ENCODE measurements at places on chromosomes 7 and 10.

DNA sequence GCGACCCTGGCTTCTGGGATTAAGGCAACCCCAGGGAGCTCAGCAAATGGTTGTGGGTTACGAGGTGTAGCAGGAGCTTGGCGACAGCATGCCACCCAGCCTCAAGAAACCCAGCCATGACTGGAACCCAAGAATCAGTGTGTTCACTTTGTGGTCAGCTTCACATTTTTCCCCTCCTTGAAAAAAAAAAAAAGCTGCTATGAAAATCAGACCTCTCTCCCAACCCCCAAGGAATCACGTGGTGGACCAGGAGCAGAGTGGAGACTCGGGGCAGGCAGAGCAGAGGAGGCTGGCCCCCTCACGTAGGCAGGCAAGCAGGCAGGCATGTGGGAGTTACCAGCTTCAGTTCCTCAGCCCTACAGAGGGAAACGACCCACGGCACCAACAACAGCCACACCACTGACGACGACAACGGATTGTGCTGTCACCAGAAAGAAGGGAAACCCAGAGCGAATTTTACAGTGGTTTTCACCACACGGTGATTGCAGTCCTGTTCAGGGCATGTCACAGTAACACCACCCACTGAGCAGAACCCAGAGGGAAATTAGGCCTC is 203.4 kb downstream of the SLC25A13 start:
- no peak for DNase-seq

DNA sequence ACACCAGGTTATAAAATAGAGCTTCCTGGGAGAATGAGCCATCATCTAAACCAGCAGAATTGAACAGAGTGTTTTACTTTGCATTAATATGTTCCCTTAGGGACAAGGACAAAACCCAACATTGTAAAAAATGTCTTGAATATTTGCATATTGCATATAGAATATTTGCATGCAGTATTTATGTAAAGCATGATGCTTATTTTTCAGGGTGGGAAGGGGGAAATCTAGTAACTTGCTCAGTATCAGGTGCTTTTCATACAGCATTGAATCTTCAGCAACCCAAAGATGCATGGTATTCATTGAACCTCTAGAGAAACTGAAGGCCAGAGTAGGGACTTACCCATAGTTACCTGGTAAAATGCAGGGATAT is 409.2 kb upstream of the ZMIZ1 start:
- no peak for DNase-seq

GRCh38 chr10:73889014-73889413 is 14.7 kb upstream of the CAMK2G start:
- peak; percentile 62 for DNase-seq

- peak; percentile 53 for DNase-seq
Measured at GRCh38 chr10:26781797-26782196, 79.0 kb downstream of the ABI1 start.

DNA sequence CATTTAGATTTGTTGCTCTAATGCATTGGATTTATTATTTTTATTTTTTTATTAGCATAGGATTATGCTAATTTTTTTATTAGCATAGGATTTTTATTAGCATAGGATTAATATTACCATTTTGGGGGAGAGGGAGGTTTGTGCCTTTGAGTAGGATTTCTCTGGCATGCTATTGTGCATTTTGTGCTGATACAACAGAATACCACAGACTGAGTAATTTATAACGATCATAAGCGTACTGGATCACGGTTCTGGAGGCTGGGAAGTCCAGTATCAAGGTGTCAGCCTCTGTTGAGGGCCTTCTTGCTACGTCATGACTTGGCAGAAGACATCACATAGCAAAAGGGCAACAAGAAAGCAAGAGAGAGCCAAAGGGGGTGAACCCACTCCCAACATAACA is 187.5 kb downstream of the XPNPEP1 start:
- no peak for DNase-seq

DNA sequence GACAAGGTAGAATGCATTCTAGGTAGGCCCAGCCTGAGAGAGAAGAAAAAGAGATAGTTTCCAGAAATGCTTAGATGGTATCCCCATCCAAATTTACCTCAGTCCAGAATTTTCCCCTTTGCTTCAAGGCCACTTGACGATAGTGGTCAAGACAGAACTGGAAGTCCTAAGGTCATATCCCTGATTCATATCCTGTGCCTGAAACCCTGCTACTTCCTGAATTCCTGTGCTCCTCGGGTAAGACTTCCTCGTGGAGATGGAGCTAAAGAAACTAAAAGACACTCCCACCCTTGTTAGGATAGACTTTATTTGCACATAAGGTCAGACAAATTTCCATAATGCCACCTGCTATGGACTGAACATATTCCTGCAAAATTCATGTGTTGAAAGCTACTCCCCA is 175.9 kb downstream of the EVX1 start:
- no peak for DNase-seq

DNA sequence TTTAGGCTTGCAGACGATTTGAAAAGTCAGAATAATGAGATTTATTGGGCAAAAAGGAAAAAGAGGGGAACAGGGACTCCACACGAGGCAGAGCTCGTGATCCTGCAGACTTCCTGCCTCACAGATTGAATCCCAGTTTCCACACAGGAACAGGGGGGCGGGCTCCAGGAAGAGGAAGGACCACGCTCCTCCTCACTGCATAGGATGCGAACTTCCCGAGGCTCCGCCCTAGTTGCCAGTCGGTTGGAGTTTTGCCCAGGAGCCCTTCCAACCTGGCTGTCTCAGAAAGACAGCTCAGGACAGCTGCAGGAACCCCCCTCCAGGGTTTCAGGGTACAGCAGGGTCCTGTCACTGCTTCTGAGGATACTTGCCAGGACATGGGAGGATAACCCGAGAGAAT is 488.3 kb upstream of the ADARB2 start:
- no peak for DNase-seq

- no peak for DNase-seq
Measured at GRCh38 chr7:98209166-98209920, 1.9 kb upstream of the BHLHA15 start.

DNA sequence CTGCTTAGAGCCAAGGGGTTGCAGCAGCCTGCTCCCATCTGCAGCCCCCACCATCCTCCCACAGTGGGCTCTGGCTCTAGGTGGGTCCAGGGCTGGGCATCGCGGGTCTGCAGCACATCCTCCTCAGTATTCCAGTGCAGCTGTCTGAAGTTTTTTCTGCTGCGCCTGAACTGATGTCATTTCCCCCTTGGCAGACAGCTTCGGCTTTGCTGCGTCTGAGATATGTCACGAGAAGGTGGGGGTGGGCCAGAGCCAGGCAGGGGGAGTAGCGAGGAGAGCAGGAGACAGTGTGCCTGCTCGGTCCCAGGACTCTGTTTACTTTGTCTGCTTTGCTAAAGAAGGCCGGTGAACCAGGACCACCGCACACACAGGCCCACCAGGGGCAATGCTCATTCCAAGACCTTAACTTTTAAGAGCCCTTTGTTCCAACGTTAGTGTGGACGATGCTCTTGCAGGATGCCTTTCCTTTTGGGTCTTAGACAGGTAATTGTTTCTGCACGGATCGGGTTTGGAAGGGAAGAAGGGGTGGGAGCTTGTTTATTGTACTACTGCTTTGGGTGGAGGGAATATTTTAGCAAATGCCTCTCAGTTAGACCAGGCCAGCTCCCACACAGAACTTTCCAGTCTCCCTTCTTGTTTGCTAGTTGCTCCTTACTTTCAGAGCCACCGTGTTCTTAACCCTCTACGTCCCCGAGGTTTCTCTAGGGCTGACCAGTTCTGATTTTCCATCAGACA is 32.4 kb downstream of the WBP1L start:
- DNase-seq = peak; percentile 12

DNA sequence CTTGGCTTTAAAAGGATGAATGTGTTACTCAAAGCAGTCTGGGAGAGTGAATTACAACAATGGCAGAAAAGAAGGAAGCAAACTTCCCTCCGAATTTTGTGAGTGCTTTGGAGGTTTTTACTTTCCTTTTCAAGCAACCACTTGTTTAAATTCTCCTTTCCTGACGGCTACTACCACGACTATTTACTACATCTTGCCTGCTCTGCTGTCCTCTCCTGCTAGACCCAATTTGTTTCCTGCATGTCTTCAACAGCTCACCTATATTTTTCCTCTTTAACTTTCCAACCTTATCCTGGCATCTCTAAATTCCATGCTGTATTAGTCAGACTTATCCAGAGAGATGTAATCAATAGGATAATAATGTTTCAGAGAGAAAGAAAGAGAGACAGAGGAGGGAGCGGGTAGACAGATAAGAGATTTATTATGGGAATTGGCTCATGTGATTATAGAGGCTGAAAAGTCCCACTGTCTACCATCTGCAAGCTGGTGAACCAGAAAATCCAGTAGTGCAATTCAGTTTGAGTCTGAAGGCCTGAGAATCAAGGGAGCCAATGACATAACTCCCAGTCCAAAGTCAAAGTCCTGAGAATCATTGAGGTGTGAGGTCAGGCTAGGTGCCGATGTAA is 42.8 kb upstream of the SLC13A1 start:
- DNase-seq = no peak

- no peak for DNase-seq
Measured at GRCh38 chr7:142098004-142098403, 13.5 kb upstream of the MGAM2 start.

GRCh38 chr7:155883491-155884224 is 71.4 kb upstream of the SHH start:
- no peak for DNase-seq

DNA sequence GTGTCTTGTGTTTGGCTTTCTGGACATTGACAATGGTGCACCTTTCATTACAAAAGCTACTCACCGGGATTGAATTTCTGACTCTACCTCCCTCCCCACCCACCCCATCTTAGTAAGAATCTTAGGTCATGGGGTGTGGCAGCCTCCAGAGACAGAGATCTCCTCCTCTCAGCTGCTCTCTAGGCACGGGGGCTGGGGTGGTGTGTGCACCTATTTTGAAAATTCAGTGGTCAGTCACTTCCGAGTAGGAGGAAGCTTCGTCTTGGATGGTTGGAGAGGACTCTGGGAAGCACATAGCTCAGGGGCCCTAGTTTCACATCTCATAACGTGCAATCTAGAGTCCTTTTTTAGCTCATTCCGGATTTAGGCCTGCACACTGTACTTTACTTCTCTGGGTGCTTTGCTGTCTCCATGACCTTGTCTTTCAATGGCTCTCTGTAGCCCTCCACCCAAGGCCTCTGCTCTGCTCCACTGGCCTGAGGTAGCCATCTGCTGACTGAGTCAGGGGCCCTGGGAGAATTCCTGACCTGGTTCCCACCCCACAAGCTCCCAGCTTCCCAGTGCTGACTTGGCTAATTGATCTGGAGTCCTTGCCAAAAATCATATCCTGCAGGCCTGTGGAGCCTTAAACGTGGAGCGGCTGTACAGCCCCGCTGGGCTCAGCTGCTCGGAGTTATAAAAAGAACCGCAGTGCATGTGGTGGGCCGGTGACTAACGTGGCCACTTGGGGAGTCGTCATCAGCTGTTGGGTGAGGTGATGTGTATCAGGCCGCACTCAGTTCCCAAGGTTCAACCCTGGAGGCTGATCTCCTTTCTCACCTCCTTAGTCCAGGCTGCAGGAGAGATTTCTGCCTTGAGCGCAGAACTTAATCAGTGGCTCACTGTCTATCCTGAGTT is 19.3 kb upstream of the ADAMTS14 start:
- no peak for DNase-seq

GRCh38 chr7:84237533-84238173 is 43.1 kb upstream of the SEMA3A start:
- DNase-seq = no peak

GRCh38 chr10:32091046-32091445 is 34.8 kb upstream of the KIF5B start:
- DNase-seq = no peak

- no peak for DNase-seq
Measured at GRCh38 chr10:16964576-16965343, 147.5 kb upstream of the RSU1 start.

DNA sequence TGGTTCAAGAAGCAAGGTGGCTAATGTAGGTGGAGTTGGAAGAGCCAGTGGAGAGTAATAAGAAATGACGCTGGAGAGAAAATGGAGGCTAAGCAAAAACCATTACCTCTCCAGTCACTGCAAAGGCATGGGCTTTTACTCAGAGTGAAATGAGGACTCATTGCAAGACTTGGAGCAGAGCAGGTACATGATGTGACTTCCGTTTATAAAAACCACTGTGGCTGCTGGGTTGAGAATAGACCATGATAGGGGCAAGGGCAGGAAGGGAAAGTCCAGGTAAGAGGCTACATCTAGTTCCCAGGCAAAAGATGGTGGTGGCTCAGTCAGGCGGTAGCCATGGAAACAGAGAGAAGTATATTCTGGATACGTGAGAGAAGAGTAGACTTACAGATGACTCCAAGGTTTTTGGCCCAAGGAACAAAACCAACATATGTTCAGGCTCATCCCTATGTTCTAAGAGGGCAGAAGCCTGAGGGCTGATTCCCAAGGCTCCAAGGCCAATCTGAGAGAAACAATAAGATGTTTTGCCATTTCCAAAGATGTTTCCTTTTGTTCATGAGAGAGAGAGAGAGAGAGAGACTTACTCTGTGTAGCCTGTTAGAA is 21.5 kb upstream of the PDE1C start:
- no peak for DNase-seq

GRCh38 chr10:70270952-70271351 is 12.9 kb downstream of the NPFFR1 start:
- DNase-seq = no peak

- no peak for DNase-seq
Measured at GRCh38 chr10:125584954-125585353, 98.0 kb downstream of the TEX36 start.

DNA sequence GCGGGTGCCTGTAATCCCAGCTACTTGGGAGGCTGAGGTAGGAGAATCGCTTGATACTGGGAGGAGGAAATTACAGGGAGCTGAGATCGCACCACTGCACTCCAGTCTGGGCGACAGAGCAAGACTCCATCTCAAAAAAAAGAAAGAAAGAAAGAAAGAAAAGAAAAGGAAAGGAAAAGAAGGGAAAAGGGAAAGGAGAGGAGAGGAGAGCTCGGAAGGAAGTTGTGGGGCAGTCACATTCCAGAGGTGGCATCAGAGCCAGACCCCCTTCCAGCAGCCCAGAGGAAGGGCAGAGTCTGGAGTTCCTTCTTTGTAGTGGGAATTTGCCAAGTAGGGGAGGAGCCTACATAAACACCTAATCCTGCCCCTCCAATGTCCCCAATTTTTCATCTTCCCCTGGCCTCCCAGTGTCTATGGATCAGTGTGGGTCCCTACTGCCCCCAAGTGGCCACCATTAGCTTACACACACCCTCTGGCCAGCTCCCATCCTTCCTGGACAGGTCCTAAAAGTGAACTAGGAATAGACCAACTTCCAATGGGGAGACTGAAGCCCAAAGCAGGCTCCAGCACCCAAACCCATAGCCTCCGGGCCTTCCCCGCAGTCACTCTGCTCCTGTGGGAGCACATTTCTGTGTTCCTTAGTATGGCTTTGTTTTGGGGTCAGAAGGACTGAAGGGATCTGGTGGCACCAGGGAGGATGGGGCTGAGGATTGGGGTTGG is 39.6 kb upstream of the HSPB1 start:
- no peak for DNase-seq

Data from stimulated activated CD4-positive, alpha-beta T cell treated with anti-CD3 and anti-CD28 coated beads, Interleukin-1b, Interleukin-23, amount 100 ng/mL, for 48 hours (primary cell).